Skeletal muscle cell (primary cell): ENCODE measurements at places on chromosomes 3 and 15.

- peak; percentile 8 for DNase-seq
These were observed 175.8 kb downstream of the FOXB1 start for GRCh38 chr15:60179786-60180391.

GRCh38 chr15:46270481-46271147 is 635.8 kb downstream of the SQOR start:
- DNase-seq, result no peak

DNA sequence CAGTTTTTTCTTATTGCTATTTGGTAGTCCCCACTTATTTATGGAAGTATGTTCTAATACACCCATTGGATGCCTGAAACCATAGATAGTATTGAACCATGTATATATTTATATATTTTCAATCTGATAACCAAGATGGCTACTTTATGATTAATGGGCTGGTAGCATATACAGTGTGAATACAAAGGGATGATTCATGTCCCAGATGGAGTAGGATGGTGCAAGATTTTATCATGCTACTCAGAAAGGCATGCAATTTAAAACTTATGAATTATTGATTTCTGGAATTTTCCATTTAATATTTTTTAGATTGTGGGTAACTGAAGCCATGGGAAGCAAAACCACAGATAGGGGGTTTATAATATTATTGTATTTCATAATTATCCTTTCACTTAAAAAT is 35.2 kb downstream of the AP4E1 start:
- DNase-seq, result no peak

DNA sequence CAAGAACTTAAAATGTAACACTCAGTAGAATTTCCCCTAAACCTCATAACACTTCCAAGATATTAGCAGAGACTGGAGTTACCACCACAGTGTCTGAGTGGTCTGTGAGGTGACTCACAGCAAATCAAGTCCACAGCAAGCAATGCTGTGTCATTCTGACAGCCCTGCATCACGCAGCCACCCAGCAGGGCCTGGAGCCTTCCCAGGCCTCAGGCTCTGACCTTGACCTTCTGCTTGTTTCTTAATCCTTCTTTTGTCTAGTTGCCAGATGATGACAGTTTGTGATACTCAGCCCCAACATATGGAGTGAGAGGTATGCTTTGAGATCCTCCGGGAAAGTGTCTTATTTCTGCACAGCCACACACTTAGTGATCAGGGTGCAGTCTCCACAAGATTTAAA is 82.5 kb downstream of the TOP2B start:
- DNase-seq, result no peak

DNA sequence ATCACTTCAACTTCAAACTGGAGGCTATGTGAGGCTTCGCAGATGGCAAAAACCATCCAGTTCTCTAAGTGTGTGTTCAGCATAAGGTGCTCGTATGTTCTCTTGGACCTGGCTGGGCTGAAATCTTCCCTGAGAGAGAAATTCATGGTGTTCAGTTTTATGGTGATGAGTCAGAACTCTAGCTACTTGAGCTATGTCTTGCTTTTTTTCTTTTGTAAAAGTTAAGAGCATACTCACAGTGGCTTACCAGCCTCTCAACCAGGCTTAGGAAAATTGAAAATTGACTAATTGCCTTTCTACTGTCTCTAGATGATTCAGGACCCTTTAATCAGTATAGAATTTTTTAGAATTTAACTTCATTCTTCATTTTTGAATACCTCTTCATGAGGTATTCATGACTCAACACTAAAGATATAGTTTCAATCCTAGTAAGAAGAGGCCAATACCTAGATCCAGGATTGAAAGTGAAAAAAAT is 617.5 kb downstream of the TBL1XR1 start:
- peak; percentile 51 for DNase-seq

- no peak for DNase-seq
These were observed 42.8 kb upstream of the MLF1 start for GRCh38 chr3:158528076-158528674.

- DNase-seq, result no peak
These were observed 42.2 kb upstream of the PLCL2 start for GRCh38 chr3:16842272-16843270.

DNA sequence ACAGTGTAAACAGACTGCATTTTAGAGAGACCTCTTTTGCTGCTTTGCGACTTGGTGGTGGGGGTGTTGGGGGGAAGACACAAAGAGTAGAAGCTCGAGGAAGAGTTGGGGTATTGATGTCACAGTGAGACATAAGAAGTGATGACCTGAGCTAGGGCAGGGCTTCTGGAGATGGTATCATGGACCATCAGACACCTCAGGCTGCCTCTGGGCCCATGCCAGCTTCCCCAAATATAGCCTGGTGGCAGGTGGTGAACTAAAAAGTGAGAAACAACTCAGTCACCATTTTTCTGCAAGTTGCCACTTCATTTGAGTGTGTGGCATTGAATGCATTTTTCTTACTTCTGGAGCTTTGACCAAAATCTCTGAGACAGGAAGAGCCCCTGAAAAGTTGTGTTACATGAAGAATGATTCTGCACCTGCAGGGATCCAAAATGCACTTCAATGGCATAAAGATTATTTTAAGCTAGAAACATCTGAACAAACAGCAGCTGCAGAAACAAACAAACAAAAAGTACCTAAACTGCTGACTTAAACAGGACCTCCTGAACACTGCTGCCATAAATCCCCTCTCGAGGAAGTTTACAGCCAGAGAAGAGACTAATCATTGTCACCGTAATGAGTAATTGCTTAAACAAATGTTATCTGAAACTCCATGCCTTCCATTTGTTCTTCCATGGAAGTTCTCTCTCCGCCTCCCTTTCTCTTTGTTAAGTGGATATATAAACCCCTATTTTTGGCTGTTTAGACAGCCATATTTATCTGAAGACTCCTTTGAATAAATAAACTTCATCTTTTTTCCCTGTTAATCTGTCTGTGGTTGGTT is 15.2 kb upstream of the XIRP1 start:
- DNase-seq, result no peak

- no peak for DNase-seq
These were observed 130.6 kb downstream of the FAM174B start for GRCh38 chr15:92524874-92525565.

GRCh38 chr15:75397494-75397893 is 29.1 kb upstream of the MAN2C1 start:
- DNase-seq, result no peak

- no peak for DNase-seq
These were observed 45.0 kb upstream of the BOC start for GRCh38 chr3:113166357-113166718.

- DNase-seq, result no peak
These were observed 174.1 kb upstream of the DPH6 start for GRCh38 chr15:35720019-35720418.

DNA sequence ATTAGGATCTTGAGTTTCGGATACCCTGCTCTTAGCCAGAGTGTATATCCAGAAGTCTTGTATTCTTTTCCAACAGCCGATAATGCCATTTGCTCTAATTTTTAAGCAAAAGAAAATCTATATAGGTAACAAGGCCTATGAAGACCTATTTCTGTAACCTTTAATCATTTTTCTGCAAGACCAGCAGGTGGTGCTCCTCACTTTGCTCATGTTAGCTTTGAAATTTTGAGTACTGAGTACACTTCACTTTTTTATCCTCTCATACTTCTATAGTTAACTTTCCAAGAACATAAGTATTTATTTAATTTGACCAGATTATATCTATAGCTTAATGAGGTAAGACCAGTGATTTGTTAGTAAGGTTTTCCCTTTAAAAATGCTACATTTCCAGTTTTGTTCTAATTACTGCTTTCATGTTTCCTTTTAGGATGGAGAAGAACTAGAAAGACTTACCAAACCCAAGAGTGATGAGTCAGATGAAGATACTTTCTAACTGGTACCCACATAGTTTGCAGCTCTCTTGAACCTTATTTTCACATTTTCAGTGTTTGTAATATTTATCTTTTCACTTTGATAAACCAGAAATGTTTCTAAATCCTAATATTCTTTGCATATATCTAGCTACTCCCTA is 20.5 kb downstream of the SLC35A5 start:
- peak; percentile 47 for DNase-seq

- DNase-seq, result no peak
These were observed 21.1 kb downstream of the ECT2 start for GRCh38 chr3:172771672-172772071.

- DNase-seq, result no peak
These were observed 10.1 kb downstream of the SRP14 start for GRCh38 chr15:40028853-40029252.

DNA sequence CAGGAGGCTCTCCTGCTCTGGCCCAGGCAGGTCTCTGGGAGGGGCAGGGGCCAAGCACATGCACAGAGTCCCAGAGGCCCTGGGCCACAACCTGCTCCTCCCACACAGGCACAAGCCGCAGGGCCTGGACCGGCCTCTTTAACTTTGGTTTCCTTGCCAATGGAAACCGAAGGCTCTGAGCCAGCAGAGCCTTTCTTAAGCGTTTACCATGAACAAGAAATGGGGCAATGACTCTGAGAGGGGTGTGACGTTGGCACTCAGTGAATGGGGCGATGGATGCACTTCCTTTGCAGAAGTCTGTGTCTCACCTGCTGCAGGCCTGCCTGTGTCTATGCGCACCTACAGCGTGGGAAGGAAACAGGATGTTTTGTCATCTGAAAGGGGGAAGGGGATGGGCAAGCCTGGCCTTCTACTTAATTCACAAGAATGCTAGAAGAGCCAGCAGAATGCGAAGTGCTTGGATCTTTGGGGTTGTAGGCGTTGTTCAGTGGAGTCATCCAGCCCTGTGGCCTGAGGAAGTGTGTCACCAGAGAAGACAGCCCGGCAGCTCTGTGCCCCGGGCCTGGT is 41.8 kb downstream of the IFT122 start:
- peak; percentile 14 for DNase-seq

- no peak for DNase-seq
These were observed 28.5 kb downstream of the TSPAN3 start for GRCh38 chr15:77042245-77042919.

GRCh38 chr3:129240436-129240835 is 9.0 kb upstream of the COPG1 start:
- DNase-seq, result no peak

DNA sequence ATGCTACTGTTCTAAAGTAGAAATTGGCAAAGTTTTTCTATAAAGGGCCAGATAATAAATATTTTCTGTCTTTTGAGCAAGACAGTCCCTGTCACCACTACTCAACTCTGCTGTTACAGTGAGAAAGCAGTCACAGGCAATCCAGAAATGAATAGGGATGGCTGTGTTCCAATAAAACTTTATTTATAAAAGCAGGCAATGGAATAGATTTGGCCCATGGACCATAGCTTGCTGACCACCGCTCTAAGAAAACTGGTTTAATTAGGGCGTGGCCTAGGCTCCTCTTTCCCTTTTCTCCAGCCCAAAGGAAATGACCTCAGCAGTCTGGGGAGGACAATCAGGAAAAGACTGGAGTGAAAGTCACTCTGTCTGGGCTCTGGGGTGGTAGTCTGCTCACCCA is 183.8 kb downstream of the MEGF11 start:
- DNase-seq, result no peak

DNA sequence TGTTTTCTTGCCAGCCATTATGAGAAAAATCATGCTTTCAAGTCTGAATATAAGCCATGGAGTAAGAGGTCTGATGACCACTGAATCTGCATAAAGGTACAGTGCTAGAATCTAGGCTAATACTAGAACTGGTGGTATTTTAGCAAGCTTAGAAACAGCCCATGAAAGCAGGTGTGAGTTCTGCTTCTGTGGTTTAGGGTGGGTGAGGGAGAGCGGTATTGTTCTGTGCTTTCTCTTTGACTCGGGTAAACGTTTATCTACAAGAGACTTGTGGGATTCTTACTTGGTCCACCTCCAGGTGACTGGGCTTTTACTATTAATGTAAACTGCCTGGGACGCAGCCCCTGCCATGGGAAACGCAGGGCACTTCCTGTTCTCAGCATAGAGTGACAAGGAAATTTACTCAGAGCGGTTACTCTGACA is 55.2 kb downstream of the PGPEP1L start:
- DNase-seq, result no peak

DNA sequence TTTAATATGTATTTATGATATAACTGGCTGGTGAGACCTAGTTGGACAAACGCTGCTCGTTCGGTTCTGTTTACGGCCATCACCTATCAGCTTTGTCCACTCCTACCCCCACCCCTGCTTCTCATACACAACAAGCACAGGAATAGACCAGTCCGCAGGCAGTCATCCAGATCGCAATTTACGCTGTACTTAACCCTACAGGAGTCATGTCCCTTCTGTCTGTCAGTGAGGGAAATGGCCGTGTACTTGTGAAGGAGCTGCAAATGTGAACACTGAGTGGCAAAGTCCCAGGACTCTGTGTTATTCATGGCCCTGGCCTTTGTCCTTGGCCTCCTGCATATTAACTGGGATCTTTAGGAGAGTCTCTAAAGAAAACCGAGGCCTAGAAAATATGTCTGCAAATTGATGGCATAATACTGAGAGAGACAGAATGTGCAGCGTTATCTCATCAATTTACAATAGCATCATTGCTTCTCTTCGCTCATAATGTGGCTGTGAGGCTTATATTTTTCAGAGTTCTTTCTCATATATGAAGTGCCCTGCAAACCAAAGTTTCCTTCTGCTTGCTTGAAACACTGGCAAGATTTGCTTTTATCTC is 7.2 kb upstream of the ABHD10 start:
- DNase-seq, result no peak

DNA sequence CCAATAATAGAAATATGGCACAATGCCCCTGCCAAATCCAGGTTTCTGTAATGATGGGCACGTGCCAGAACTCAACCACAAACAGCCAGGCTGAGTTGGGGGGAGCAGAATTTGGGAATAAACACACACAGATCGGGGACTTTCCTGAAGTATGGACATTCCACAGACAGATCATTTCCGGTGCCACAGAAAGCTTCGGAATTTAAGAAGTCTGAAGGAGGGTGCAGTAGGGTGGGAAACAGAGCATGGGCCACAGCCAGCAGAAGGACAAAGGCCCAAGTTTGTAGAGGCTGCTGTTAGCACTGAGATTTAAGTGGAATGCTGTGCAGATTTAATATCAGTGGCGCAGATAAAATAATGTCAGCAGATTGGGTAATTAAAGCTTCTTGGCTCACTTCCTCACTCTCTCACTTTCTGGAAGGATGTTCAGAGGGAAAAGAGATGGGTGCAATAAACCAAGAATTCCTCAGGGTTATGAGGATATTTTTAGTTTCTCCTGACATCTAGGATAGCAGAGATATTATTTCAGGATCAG is 67.4 kb downstream of the MYLK start:
- no peak for DNase-seq

DNA sequence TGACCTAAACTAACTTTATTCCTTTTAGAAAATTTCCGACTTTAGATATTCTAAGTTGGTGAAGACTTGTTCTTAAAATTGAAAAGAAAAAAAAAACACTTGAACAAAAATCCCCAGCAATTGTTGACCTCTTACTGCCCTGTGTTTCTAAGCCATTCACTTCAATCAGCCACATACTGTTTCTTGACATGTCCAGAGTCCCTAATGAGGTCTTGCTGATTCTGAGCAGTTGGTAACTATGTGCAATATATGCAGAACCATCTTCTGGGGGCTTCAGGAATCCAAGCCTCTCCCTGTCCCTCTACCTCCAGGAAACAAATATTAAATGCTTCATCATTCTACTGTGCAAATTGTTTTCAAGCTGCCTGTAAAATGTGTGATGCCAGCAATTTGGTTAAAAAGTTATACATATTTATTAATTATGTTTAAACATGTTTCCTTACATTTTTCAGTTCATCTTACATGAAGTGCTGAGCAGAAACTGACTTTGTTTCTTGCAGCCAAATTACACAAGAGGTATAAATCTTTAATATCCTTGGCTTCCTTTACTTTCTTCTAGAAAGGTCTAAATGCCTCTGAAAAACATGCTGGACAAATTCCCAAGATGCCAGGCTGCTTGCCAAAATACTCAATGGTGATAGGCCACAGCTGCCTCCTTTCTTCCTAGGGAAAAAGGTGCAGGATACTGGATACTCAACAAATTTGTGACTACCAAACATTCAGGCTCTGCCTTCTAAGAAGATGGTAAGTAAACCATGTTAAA is 19.8 kb upstream of the GYG1 start:
- peak; percentile 16 for DNase-seq

- no peak for DNase-seq
These were observed 38.3 kb upstream of the IL12A start for GRCh38 chr3:159950156-159950898.
